ENCODE measurements at places on chromosomes 16 and 17.

GRCh38 chr17:68470961-68471360 is 13.7 kb upstream of the WIPI1 start:
- DNase-seq: no peak

DNA sequence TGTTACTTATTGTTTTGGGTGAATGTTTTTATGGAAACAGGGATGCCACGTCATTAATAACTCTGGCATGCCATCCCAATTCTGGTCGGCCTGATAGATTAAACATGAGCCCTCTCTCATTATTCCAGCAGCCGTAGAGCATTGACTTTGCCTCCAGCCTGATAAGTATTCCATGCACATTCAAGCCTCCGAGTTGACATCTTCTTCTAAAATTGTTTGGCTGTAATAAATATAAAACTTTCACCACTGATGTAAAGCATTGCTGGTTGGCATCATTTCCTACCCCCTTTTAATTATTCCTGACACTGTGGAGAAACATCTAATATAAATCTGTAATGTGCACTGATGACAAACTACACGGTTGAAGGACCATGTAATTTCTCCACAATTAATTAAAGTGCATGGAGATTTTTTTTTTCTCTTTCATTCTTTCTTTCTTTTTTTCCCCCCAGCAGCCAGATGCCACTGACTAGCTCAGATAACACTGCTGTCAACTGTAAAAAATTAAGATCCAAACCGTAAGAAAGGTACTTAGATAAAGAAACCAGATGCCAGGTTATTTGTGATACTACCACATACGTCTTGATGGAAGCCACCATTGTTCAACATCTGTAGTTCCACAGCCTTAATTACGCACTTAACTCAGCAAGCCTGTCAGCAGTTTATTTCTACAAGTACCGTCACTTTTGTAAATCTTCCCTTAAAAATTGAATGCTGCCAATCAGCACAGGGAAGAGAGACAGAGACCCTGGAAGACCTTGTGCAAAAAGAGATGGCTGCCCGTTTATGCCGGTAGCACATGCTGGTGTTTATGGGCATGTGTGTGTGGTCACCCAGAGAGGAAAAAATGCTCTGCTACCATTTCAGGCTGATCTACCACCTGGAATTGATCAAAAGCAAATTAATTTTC is 237.7 kb downstream of the IRX3 start:
- peak; percentile 83 for DNase-seq

- DNase-seq: no peak
Observed at GRCh38 chr17:64683796-64684195, 21.7 kb upstream of the SMURF2 start.

DNA sequence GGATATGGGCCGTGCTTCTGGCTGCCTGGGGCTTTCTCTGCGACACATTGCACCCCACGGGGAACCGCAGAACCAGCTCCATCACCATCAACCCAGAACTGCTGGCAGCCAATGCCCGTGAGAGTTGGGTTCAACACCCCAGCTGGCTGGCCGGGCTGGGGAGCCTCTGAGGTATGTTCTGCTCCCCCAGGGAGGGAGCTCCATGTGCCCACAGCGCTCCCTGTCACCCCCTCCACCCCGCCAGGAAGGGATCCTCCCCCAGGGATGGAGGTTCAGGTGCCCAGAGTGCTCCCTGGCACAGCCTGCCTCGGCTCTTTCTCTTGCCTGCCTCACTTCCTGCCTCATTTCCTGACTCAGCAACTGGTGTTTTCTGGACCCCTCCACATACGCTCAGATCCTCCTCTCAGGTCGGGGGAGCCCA is 24.2 kb upstream of the MPRIP start:
- DNase-seq: no peak

DNA sequence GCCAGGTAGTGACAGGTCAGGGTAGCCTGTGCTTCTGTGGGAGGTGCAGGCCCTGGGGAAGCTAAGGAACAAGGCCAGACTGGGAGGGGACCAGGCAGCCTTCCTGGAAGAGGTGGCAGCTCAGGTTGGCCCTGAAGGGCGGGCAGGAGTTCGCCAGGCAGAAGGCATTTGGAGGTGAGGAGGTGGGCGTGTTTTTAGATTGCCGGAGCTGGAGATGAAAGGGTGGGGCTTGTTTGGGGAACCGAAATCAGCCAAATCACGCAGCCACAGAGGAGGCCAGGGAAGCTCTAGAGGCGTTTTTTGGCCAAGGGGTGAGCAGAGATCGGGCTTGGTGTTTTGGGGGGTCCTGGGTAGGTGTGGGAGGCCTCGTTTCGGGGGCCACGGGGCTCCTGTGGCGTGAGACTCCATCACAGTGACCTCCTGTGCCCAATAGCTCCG is 7.6 kb downstream of the ADCY7 start:
- DNase-seq: no peak

GRCh38 chr17:2125013-2125535 is 70.2 kb downstream of the HIC1 start:
- no peak for DNase-seq

GRCh38 chr16:27127308-27127707 is 60.6 kb downstream of the C16orf82 start:
- DNase-seq: peak; percentile 30

DNA sequence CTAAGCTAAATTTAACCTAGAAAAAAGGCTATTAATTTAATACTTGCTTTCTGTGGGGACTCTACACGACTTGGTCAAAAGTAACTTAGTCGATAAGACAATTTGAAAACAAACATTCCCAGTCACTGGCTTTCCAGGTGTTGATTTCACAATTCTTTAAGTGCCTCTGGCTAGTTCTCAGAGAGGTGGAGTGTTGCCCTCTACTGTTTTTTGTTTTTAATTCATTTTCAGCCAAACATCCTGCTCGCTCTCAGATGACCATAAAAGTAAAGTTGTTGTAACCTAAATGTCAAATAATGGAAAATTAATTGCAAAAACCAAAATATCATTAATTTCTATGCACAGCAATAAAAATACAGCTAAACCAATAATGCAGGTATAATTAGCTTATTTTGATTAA is 107.1 kb downstream of the MYO1D start:
- DNase-seq: peak; percentile 58

DNA sequence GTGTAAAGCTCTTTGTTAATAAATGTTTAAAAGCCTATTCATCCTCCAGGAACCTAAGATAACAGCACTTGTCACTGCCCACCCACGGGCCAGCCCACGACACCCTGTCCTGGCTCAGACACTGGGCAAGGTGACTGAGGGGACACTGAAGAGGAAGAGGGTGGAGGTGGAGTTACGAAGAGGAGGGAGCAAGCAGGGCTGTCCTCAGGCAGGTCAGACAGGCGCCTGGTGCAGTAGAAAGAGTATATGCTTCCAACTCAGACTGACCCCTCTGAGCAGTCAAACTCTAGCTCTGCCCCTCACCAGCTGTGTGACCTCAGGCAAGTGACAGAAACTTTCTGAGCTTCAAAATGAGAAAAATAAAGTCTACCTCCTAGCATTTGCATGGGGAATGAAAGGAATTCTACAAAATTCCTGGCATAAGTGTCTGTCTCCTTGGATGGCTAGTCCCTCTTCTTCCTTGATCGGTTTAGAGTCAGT is 22.8 kb downstream of the TEX2 start:
- DNase-seq: no peak

- no peak for DNase-seq
Observed at GRCh38 chr16:30139583-30140481, 16.8 kb upstream of the MAPK3 start.

- DNase-seq: no peak
Observed at GRCh38 chr16:23949630-23950290, 114.0 kb downstream of the PRKCB start.

GRCh38 chr17:79739148-79740062 is 8.7 kb downstream of the ENPP7 start:
- DNase-seq: no peak

- no peak for DNase-seq
Observed at GRCh38 chr16:35731341-35732040, 2272.1 kb downstream of the TP53TG3F start.

DNA sequence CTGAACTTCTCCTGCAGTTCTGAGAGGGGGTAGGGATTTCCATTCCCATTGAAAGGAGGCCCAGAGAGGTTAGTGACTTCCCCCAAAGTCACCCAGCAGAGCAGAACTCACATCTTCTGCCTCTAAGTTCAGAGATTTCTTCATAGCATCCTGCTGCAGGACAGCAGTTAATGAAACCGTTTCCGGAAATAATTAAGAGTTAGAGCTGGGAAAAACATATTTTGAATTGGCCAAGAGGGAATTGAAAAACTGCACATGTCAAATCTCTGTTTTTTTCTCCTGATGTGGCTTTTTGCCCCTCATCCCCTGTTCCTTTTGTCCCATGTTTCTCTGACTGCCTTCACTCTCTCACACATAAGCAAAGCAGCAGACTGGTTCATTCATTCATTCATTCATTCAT is 26.6 kb downstream of the ITPRIPL2 start:
- DNase-seq: no peak

DNA sequence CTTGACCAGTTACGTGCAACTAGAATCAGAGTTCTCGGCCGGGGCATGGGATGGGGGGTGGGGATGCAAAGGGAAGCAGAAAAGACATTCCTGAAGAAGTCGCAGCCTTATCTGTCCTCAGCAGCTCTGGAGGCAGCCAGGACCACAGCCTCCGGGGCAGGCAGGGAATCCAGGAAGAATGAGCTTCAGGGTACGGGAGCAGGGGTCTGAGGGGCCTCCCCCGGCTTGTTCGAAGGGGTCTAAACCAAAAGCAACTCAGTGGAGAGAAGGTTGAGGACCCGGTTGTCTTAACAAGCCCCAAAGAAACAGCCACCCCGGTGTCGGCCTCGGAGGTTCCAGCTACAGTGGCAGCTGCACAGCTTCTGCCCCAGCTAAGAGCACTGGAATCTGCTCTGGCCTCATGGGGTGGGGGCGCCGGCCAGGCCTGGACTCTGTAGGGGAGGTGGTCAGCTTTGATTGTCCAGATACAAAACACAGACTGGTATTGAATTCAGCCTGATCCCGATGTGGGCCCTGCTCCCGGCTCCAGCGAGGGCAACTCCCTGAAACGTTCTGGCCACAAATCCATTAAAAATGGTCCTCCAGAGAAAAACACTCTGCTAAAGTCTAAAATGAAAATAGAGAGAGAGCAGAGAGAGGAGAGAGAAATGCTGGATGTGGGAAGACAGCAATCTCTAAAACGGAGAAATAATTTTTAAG is 7.7 kb downstream of the HOXB4 start:
- no peak for DNase-seq

DNA sequence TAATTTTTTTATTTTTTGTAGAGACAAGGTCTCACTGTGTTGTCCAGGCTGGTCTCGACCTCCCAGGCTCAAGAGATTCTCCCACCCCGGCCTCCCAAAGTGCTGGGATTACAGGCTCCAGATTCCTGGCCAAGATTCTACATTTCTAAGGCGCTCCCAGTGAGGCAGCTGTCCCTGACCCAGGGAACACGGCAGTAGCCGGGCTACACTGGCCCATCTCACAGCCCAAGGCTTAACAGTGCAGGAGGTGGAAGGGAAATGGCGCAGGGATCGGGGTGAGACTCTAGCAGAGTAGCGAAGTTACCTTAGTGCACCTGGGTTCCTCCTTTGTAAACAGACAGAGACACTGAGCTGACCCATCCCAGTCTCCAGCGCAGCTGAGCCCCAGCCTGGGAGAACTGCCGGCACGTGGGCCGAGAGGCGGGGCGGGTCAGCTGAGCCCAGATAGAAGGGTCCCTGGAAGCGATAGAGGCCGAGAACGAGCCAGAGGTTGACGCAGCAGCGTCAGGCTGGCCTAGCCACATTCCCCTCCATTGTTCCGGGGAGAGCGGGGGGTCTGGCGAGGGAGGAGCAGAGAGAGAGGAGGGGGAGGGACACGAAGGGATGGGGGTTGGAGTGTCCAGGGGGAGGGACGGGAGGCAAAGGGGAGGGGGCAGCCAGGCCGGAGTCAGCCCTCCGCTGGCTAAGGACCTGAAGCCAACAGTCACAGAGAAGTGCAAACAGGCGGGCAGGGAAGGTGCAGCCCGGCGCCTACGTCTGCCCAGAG is 2.5 kb downstream of the CARHSP1 start:
- DNase-seq: no peak

DNA sequence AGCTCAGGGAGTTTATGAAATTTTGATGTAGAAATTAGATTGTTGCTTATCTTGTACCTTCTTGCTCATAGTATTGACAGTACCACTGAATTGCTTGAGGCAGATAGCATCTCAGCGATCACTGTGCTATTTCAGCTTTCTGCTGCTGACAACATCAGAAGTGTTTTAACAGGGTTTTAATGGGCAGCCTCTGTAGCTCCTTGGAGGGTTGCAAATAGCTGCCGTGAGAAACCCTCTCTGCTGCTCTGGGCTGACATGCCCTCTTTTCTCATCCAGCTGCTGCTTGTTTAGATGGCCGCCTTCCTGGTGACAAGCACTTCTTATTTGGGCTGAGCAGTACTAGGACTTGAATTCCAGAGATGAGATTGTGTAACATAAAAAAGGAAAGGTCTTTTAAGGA is 180.2 kb upstream of the TBX2 start:
- DNase-seq: no peak

DNA sequence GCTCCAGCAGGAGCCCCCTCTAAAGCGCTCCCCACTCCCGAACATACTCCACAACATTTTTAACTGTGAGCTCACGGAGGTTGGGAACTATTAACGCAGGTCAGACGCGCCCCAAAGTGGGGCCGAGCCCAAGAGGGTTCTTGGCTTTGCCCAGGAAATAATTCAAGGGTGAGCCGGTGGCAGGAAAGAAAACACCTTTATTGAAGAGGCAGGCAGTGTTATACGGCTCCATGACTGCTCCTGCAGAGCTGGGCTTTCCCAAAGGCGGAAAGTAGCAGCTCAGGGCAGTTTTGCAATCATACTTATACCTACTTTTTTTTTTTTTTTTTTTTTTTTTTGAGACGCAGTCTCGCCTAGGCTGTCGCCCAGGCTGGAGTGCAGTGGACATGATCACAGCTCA is 6.2 kb downstream of the ADCY9 start:
- DNase-seq: no peak

DNA sequence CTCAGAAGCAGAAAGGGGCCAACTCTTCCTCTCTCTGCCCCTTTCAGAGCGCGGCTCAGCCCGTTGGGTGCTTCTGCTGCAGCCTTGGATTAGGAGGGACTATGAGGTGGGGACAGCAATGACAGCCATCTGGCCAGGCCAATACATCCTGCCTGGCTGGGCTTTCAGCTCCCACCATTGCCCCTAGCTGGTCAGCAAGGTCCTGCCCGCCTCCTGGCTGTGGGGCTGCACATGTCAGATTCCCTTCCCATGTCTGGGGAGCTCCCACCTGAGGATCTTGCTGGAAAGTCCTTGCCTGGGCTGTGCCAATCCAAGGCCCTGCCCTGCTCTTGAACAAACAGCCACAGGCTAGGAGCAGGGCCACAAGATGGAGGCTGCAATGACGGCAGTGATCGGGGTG is 8.3 kb downstream of the TRIM65 start:
- DNase-seq: no peak

DNA sequence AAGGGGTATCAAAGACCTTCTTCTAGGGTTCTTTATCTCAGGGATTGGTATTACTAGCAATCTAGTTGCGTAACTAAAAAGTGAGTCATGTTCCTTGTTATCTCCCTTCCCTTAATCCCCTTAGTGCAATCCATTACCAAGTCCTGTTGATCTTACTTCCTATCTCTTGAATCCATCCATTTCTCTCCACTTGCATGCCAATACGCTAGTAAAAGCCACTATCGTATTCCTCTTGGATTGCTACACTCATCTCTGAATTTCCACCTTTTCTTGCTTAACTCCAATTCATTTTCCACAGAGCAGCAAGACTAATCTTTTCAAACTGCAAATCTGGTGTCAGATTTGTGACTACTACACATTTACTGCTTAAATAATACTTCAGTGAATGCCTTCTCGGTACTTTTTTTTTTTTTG is 1.8 kb upstream of the ADAT1 start:
- DNase-seq: no peak

GRCh38 chr16:82083710-82084353 is 48.8 kb downstream of the HSD17B2 start:
- DNase-seq: no peak

GRCh38 chr17:55561973-55562495 is 50.8 kb upstream of the SMIM36 start:
- no peak for DNase-seq

All from NCI-H524 (cell line).